ENCODE measurements at places on chromosomes 13 and 19.

DNA sequence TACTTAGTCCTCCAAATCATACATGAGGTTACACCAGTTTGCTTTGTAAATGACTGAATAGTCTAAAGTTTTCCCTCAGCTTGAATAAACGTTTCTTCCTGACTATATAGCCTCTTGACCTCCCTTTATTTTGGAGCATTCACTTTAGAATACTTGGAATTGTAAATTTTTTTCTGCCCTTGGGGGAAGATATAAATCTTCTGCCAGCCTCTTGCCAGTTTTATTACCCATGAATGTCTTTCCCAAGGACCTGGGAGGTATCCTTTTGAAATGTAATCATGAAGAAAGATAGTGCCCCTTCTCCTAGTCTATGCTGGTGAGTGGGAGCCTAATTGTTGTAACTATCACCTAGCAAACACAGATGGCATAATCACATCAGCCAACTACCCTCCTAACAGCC is 2033.9 kb upstream of the PCDH20 start:
- no peak for DNase-seq

- no peak for DNase-seq
Measured at GRCh38 chr13:82681535-82681934, 1200.7 kb downstream of the SLITRK1 start.

DNA sequence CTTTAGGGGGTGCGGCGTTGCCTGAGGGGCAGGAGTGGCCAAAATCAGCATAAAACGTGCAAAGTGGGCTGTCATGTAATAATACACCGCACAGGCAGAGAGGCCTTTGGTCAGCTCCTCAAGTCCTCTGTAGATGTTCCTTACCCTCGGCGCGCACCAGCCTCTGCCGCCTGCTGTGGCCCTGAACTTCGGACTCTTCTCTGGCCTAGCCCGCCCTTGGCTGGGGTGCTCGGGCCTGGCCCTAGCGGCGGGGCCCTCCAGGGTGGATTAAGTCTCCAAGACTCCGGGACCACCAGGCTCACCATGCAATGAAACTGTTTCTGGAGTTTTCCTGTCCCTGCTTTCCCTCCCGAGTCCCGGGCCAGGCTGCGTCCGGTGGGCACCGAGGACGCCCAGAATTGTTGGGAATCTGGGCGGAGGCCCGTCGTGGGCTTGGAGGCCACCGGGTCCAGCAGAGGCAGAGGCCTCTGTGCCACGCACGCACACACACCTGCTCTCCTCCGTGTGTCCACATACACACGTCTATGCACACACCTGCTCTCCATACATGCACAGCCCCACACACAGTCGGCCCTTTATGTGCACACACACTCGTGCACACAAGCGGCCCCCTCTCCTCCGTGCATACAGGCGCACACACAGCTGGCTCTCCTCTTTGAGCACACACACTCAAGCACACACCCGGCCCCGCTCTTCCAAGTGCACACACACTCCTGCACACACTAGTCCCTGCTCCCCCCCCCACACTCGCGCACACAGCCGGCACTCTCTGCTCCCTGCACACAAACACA is 1.5 kb upstream of the TFDP1 start:
- no peak for DNase-seq

DNA sequence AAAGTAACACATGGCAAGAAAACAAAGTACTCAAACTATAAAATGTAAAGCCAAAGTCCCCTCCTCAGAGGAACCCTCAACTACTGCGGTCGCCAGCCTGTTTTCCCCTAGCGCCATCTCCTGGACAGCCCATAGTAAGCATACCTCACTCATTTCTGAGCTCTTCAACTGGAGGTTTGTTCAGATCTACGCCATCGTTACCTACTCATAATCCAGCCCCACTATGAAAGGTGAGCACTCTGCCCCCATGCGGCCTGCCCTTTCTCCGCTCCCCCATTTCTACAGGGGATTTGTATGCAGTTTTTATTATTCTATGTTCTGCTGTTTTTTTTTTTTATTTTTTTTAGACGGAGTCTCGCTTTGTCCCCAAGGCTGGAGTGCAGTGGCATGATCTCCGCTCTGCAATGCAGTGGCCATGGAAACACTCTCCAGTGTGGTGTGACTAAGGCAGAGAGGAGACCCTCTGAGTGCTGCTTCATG is 26.2 kb downstream of the OPA3 start:
- peak; percentile 50 for DNase-seq

DNA sequence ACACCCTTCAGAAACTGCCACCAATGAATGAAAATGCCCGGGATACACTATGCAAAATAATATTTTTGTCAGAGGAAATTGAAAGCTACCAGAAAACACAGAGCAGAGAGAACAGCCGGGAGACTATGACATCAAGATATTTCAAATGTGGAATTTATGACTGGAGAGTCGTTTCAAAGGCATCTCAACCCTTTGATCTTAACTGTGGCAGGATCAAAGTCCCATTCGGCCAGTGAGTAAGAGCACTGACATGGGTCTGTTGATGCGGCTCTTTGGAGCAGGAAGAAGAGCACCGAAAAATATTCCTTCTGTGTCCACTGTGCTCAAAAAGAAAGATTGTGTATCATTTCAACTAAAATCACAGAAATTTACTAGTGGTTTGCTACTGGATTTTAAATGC is 201.9 kb downstream of the RFC3 start:
- DNase-seq: no peak

- DNase-seq: no peak
Measured at GRCh38 chr13:98370261-98370660, 193.2 kb upstream of the RNF113B start.

- DNase-seq: no peak
Measured at GRCh38 chr13:22940736-22941135, 240.0 kb upstream of the SGCG start.

GRCh38 chr19:51589511-51589910 is 18.4 kb downstream of the ZNF175 start:
- DNase-seq: no peak

DNA sequence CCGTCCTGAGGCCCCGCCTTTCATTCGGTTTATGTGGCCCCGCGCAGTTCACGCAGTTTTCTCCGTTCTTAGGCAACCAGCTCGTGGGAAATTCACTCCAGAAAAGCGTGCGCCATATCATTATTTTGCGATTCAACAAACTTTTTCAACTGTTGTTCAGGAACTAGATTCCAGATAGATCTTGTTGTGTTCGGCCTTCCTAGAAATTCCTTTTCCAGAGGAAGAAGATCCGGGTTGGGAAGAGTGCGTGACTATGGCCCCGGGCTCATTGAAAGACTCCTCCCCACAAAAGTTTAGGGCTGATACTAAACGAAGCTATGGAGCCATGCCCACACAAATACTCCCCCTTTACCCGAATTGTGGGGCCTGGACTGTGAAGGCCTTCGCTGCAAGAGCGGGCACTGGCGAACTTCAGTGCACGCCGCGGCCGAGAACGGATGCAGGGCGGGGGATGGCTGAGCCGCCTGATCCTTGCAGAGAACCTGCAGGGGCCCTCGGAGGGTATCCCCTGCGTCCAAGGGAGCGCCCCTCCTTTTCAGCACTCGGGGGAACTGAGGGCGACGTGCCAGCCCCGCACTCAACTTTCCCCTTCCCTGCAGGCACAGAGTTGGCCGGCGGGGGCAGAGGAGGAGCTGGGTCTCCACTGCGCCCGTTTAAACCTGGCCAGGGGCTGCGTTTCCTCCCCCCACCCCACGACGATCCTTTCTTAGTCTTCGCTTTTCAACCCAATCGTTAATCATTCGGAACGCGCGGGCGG is 904 bp upstream of the SOX1 start:
- no peak for DNase-seq

- no peak for DNase-seq
Measured at GRCh38 chr13:101626925-101627555, 174.6 kb downstream of the ITGBL1 start.

- no peak for DNase-seq
Measured at GRCh38 chr13:32254916-32255723, 60.0 kb downstream of the ZAR1L start.

DNA sequence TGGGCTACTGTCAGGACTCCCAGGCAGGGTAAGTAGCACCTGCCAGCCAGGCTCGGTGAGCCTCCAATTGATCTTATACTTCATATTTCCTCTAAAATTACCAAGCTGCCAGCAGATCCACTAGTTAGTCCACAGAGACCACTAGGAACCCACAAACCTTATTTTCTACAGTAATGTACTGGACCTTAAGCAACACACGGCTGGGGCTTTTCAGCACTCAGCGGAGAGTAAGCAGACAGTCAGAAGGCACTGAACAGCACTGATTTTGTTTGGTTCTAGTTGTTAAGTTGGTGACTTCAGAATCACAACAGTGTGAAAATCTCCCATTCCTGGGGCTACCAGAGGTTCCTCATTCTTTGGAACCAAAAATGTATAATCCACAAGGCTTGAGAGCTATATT is 56.1 kb downstream of the MRPL57 start:
- no peak for DNase-seq

- DNase-seq: no peak
Measured at GRCh38 chr13:110651726-110652230, 36.4 kb downstream of the NAXD start.

DNA sequence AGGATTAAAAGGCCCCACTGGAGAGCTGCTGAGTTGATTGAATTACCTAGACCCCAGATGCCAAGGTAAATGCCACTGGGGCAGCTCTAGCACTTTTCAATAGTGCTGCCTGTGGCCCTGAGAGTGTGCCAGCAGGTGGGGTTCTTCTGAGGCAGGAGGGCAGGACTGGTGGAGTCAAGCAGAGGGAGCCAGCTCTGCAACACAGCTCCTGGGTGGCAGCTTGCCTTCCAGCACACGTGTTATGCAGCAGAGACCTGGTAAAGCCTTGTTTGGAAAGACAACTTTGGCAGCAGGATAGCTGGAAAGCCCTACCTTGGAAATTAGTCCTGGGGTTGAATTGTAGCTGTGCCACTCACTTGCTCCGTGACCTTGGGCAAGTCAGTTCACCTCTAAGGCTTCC is 306.6 kb downstream of the ATP8A2 start:
- no peak for DNase-seq

DNA sequence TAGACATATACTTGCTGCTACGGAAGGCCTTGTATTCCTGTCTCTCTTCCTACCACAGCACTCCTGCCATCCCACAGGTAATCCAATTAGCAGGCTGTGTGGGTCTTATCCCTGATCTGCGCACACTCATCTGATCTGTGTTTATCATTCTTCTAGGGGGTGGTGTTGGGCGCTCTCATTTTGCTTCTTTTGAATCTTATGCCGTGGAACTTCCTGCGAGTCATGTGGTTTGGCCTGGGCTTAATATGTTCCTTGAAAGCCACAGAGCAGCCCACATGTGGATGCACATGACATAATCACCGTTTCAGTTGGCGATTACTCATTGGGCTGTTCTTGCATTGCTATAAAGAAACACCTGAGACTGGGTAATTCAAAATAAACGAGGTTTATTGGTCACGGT is 7.5 kb downstream of the RASA3 start:
- no peak for DNase-seq

- DNase-seq: no peak
Measured at GRCh38 chr13:29162638-29163235, 342.6 kb downstream of the MTUS2 start.

- DNase-seq: no peak
Measured at GRCh38 chr19:19637523-19638251, 5.8 kb downstream of the GMIP start.

- DNase-seq: peak; percentile 17
Measured at GRCh38 chr19:37007587-37008220, 70.5 kb upstream of the ZNF420 start.

DNA sequence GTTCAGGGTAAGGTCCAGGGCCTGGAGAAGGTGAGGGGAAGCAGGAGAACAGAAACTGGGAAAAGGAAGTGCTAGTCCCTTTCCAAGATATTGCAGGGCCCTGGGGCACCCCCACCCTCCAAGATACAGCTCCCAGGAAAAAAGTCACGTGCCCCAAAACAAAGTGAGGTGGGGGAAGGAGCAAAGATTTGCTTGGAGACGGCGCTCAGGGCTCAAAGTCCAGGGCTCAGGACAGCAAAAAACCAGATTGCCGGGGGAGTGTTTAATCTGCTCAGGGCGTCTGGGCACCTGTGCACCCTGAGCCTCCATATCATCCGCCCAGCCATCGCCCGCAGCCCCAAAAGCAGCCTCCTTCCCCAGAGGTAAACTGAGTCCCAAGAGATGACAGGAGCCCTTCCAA is 6.3 kb downstream of the SMIM24 start:
- DNase-seq: no peak

DNA sequence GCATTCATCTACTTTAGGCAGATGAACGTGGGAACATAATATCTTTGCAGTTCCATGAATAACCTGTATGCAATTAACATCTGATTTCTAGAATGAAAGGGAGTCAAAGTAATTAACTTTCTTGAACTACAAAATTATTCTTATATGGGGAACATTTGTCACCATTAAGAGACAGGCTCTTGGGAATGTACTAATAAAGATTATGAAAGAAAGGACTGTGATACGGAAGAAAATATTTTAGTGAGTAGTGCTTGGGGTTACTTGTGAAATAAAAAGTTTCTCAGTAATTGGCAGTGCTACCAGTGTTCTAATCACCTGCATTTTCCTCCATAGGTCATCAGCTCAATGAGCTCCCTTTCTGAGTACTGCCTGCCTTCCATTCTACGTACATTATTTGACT is 85.4 kb downstream of the FRY start:
- no peak for DNase-seq

DNA sequence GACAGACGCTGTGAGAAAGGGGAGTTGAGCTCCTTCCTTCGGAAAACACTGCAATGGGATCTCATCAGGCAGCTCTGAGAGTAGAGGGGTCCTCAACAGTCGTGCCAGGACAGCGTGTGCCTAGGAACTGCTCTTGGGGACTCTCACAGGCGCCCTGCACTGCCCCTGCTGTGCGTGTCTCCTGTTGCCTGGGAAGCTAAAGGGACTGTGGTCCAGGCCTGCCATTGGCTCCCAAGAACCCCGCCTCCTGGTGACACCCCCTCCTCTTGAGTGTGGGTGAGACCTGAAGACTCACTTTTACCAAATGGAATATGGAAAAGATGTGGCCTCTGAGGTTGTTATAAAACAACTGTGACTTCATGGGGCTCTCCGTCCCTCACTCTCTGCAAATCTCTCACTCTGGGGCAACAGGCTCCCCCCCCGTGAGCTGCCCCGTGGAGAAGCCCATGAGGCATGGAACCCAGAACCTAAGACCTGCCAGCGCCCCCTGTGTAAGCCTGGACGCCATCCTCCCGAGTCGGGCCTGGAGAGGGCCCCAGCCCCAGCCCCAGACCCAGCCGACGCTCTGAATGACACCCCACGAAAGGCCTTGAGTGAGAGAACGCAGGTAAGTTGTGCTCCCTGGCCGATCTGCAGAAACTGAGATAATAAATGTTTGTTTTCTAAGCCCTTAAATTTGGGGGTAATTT is 302.7 kb downstream of the FGF9 start:
- no peak for DNase-seq

DNA sequence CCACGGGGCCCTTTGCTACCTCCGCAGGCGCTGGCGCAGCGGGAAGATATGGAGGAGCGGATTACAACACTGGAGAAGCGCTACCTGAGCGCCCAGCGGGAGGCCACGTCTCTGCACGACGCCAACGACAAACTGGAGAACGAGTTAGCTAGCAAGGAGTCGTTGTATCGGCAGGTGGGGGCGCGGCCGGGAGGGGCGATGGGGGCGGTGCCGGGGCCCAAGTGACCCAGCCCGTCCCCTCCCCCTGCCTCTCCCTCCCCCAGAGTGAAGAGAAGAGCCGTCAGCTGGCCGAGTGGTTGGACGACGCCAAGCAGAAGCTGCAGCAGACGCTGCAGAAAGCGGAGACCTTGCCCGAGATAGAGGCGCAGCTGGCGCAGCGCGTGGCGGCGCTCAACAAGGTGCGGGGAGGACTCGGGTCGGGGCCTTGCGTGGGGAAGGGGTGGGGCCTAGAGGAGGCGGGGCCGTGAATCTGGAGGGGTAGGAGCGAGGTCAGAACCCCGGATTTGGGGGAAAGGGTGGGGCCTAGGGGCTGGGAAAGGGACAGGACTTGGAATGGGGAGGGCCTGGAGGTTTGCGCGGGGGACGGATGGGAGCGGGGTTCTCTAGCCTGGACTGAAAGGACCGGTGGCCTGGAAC is 13.7 kb downstream of the PPFIA3 start:
- DNase-seq: no peak
